Glutamatergic neuron (in vitro differentiated cells): ENCODE measurements at places on chromosomes 1 and 21.

GRCh38 chr1:59126366-59126765 is 170.5 kb upstream of the FGGY start:
- peaks cover 5% of the 10 kb centered on the region for H3K36me3 ChIP-seq
- no peak for DNase-seq
- H3K4me1 ChIP-seq, result no peaks in the 10 kb centered on the region
- H3K4me3 ChIP-seq, result no peak overlapping the region

GRCh38 chr1:168609741-168610510 is 33.5 kb downstream of the XCL1 start:
- no peaks in the 10 kb centered on the region for H3K36me3 ChIP-seq
- no peak overlapping the region for H3K27ac ChIP-seq
- H3K4me3 ChIP-seq, result no peak overlapping the region
- DNase-seq, result no peak
- H3K27me3 ChIP-seq, result peaks cover under 1% of the 10 kb centered on the region

DNA sequence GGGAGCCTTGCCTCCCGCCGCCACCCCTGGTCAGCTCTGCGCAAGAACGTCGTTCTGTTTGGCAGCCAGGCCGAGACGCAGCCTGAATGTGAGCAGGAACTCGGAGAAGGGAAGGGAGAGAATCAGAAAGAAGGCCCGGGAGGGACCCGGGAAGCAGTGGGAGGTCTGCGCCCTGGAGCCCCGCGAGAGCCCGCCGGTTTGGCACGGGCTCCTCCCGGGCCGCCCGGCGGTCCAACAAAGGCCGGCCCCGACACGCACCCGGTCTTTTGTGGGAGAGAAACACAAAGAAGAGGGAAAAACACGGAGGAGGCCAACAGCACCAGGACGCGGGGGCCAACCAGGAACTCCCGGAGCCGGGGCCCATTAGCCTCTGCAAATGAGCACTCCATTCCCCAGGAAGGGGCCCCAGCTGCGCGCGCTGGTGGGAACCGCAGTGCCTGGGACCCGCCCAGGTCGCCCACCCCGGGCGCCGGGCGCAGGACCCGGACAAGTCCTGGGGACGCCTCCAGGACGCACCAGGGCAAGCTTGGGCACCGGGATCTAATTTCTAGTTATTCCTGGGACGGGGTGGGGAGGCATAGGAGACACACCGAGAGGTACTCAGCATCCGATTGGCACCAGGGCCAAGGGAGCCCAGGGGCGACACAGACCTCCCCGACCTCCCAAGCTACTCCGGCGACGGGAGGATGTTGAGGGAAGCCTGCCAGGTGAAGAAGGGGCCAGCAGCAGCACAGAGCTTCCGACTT is 2.7 kb upstream of the OLIG2 start:
- H3K4me3 ChIP-seq, result peak overlapping the region; percentile 87
- no peaks in the 10 kb centered on the region for H3K36me3 ChIP-seq
- peak; percentile 34 for DNase-seq
- H3K4me1 ChIP-seq, result peaks cover 21% of the 10 kb centered on the region
- H3K27me3 ChIP-seq, result peaks cover 43% of the 10 kb centered on the region
- H3K27ac ChIP-seq, result no peak overlapping the region

GRCh38 chr1:151655371-151655770 is 43.5 kb downstream of the SNX27 start:
- H3K4me3 ChIP-seq, result no peak overlapping the region
- H3K36me3 ChIP-seq, result peaks cover 11% of the 10 kb centered on the region
- no peak for DNase-seq
- peaks cover 2% of the 10 kb centered on the region for H3K27me3 ChIP-seq

GRCh38 chr1:206672011-206672688 is 12.6 kb upstream of the MAPKAPK2 start:
- H3K27ac ChIP-seq, result no peak overlapping the region
- H3K36me3 ChIP-seq, result no peaks in the 10 kb centered on the region
- H3K4me1 ChIP-seq, result no peaks in the 10 kb centered on the region
- no peak for DNase-seq
- peaks cover 5% of the 10 kb centered on the region for H3K27me3 ChIP-seq

DNA sequence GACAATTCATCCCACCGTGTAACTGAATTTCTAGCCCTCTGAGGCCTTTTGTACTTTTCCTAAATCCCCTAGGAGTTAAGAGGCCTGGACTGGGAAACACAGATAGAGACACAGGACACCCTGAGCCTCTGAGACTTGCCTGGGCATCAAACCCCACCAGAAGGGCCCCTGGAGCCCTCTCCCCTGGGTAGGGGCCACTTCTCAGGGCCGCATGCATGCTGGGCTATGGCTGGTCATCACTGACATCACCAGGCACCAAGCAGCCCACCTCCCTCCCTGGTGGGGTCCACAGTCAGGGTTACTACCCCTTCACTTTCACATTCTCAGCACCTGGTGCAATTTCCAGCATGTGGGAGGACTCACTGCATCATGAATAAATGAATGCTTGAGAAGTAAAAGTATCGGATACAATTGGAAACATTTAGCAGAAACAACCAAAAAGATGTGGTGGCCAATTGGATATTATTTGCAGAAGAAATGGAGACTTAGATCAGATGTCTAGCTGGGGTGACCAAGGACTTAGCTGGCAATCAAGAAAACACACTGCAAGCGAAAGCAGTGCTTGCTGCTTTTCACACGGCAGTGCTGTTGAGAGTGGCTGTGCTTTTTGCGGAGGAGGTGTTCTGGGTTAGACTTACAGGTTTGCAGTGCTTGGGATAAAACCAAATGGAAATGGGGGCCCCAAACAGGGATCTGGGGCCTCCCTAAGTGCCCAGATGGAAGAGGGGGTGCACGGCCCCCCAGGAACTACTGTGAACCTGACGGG is 950 bp upstream of the KRTAP10-7 start:
- no peak for DNase-seq
- peaks cover 2% of the 10 kb centered on the region for H3K27me3 ChIP-seq

GRCh38 chr1:24317956-24318614 is 1.1 kb upstream of the GRHL3 start:
- H3K27me3 ChIP-seq, result peaks cover 4% of the 10 kb centered on the region
- H3K36me3 ChIP-seq, result no peaks in the 10 kb centered on the region
- no peak for DNase-seq

DNA sequence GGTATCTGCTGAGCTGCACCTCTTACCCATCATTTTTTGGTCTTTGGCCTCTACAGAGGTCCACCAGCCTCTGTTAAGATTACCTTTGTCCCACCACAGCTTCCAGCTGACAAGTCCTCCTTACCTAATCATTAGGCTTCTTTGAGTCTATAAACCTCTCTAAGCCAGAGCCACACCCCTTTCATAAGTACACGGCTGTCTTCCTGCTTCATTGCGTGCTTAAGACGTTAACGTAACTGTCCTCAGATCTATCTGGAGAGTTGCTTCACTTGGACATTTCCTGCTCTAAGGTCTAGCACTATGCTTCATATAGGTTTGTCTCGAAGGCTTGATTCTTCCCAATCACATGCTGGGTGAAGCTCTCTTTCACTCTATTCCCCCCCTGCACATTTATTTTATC is 71.0 kb upstream of the CACHD1 start:
- no peaks in the 10 kb centered on the region for H3K27me3 ChIP-seq
- H3K4me1 ChIP-seq, result no peaks in the 10 kb centered on the region
- no peak for DNase-seq
- no peaks in the 10 kb centered on the region for H3K36me3 ChIP-seq
- no peak overlapping the region for H3K27ac ChIP-seq
- H3K4me3 ChIP-seq, result no peak overlapping the region

GRCh38 chr1:30856260-30856790 is 52.2 kb downstream of the SDC3 start:
- peaks cover 17% of the 10 kb centered on the region for H3K4me1 ChIP-seq
- peak; percentile 78 for DNase-seq
- H3K27ac ChIP-seq, result no peak overlapping the region
- H3K36me3 ChIP-seq, result no peaks in the 10 kb centered on the region
- H3K27me3 ChIP-seq, result peaks cover 7% of the 10 kb centered on the region

GRCh38 chr1:44604157-44604955 is 69.9 kb downstream of the TMEM53 start:
- H3K36me3 ChIP-seq, result no peaks in the 10 kb centered on the region
- peaks cover 17% of the 10 kb centered on the region for H3K27me3 ChIP-seq
- H3K4me3 ChIP-seq, result no peak overlapping the region
- no peak for DNase-seq
- H3K27ac ChIP-seq, result no peak overlapping the region

- H3K27ac ChIP-seq, result no peak overlapping the region
- H3K27me3 ChIP-seq, result no peaks in the 10 kb centered on the region
- no peaks in the 10 kb centered on the region for H3K4me1 ChIP-seq
- no peak overlapping the region for H3K4me3 ChIP-seq
- H3K36me3 ChIP-seq, result no peaks in the 10 kb centered on the region
- no peak for DNase-seq
These were observed 275.5 kb downstream of the RGS7 start for GRCh38 chr1:241081473-241081872.

DNA sequence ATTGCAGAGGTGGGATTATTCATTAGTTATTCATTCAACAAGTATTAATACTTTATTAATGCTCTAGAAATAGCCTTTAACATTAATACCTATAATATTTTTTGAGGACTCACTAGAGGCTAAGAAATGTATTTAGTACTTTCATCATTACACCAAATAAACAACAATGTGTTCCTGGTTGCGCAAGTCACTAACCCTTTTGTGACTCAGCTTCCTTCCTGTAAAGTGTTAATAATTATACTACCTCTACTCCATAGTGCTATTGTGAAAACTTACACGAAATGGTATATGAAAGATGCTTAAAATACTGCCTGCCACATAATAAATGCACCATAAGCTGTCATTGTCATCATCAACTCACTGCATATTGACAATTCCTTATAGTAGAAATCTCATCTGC is 431.0 kb downstream of the DPYD start:
- DNase-seq, result no peak
- H3K27ac ChIP-seq, result no peak overlapping the region
- no peaks in the 10 kb centered on the region for H3K36me3 ChIP-seq
- no peaks in the 10 kb centered on the region for H3K4me1 ChIP-seq
- no peaks in the 10 kb centered on the region for H3K27me3 ChIP-seq

DNA sequence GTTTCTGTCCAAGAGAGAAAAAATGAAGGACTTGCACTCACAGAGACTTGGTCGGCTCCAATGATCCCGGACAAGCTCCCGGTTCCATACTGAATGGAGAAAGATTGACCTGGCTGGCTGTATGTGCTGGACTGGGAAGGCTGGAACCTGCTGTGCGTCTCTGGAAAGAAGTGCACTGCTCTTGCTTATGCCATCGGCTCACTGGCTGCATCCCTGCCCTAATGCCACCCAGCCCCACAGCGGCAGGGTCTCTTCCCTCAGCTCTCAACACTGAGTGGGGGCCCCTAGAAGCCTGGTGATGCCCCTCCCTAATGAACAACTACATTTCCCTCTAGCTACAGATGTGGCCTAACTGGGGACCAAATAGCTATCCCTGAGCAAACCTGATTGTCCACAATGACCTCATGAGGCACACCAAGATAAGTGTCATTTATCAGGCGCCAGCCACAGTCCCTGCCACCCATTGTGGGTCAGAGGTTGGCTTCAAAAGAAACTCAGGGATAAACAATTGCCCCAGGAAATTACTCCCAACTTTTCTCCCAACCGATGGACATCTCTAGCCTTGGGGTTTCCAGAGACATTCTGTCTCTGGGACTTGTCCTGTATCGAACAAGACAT is 2.6 kb downstream of the CTSE start:
- no peaks in the 10 kb centered on the region for H3K36me3 ChIP-seq
- no peaks in the 10 kb centered on the region for H3K4me1 ChIP-seq
- DNase-seq, result no peak
- H3K27me3 ChIP-seq, result peaks cover 3% of the 10 kb centered on the region
- H3K27ac ChIP-seq, result no peak overlapping the region

GRCh38 chr21:37765221-37765900 is 150.9 kb downstream of the KCNJ6 start:
- H3K4me1 ChIP-seq, result peaks cover 56% of the 10 kb centered on the region
- peaks cover 9% of the 10 kb centered on the region for H3K27me3 ChIP-seq
- H3K36me3 ChIP-seq, result no peaks in the 10 kb centered on the region
- no peak overlapping the region for H3K4me3 ChIP-seq
- peak overlapping the region; percentile 3 for H3K27ac ChIP-seq

- no peak overlapping the region for H3K27ac ChIP-seq
- peaks cover 4% of the 10 kb centered on the region for H3K27me3 ChIP-seq
These were observed 4.4 kb downstream of the SNAP47 start for GRCh38 chr1:227739636-227740035.

DNA sequence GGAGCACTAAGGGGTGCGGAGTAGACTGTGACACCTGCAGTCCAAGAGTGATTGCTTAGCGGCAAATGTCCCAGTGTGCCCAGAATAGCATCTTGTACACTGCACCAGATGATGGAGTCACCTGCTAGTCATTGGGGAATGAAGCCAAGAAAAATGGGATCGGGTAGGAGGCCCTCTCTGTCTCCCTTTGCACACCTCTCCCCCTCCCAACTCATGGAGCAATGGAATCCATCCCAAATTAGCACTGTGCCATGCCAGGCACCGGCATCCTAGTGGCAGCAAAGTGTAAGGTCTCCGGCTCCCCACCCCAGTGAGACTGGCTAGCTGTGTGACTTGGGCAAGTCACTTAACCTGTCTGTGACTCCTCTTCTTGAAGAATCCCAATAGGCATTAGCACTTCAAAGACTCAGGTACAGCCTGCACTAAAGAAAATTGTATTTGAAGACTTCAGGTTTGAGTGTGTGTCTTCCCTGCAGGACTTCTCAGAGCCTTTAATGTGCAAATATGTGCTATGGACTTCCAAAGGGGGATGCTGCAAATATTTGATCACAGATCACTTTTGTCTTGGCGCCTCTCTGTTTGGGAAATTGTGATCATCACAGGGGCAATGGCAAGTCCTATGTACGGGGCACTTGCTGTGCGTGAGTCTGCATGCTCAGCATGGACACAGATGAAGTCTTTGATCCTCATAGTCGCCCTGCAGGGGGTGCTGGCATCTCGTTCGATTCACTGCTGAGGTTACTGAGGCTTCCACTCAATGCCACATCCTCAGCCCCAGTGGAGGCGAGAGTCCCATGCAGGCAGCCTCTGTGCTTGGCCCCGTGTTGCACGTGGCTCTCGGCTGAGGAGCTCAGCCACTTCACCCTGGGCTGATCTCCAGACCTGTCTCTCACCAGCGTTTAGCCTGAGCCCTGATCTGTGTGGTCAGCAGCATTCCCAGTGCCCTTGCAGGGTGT is 272.9 kb upstream of the C1orf174 start:
- H3K27me3 ChIP-seq, result peaks cover 10% of the 10 kb centered on the region
- H3K27ac ChIP-seq, result no peak overlapping the region
- peaks cover 24% of the 10 kb centered on the region for H3K36me3 ChIP-seq
- H3K4me1 ChIP-seq, result no peaks in the 10 kb centered on the region
- no peak for DNase-seq

DNA sequence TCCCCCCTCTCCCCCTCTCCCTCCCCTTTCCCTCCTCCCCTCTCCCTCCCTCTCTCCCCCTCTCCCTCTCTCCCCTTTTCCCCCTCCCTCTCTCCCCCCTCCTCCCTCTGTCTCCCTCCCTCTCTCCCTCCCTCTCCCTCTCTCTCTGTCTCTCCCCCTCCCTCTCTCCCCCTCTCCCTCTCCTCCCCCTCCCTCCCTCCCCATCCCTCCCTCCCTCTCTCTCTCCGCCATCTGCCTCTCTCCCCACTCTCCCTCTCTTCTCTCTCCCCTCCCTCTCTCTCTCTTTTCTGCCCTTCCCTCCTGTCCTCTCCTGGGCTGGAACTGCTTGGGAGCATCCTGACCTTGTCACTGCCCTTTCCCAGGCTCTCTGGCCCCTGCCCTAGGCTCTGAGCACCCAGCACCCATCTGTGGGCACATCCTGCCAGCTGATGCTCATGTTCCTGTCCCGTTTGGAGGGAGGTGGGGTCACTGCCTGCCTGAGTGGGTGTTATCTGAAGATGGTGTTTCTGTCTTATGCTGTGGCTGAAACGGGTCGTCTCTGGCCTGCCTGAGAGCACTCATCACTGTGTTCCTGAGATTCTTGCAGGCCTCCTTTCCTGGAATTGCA is 10.8 kb downstream of the FTCD start:
- H3K27me3 ChIP-seq, result peaks cover 13% of the 10 kb centered on the region
- peaks cover 11% of the 10 kb centered on the region for H3K4me1 ChIP-seq
- DNase-seq, result peak; percentile 13
- H3K27ac ChIP-seq, result no peak overlapping the region
